ENCODE measurements at places on chromosomes 4 and X.

GRCh38 chrX:55451990-55452832 is at the start of gene MAGEH1:
Gene MAGEH1 (plus strand): TSS chrX:55452127. CDS start chrX:55452375, 248 bp downstream.
- peak; percentile 88 for DNase-seq

DNA sequence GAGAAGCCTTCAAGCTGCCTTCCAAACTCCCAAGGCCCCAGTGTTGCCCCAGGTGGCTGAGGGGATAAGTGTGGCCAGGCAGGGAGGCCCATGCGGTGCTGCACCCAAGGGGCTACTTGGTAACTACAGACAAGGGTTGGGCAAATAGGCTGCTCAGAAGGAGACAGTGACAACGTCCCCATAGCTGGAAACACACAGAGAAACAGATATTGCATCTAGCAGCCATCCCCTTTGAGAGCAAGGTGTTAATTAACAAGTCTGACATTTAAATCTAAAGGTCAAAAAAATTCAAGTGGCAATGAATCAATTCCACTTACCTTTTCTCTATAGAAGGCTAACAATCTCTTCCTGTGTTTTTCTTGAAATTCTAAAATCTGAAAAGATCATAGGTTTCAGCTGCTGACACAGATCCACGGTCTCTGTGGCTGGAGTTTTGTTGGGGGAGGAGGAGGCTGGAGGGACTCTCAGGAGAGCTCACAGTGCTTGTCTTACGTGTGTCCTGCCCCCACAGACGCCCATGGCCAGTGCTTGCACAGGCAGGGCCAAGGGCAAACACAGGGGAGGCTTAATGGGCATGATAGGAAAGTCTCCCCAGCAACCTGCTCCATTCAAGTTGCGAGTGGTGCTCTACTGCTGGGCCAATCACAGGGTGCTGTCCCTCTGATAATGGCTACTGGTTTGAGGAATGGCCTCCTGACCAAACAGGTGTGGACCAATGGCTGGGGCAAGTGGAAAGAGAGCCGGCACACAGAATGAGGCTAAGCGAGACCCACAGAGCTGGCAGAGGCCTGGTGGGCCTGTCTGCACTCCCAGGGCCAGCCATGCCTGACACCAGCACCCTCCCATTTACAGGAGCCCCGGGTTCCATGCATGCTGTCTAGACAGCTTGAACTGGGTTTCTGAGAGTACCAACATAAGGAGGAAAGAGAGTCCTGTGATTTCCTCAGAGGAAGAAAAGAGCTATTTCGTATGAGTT is 22.6 kb downstream of the RNF212 start:
- DNase-seq, result no peak

DNA sequence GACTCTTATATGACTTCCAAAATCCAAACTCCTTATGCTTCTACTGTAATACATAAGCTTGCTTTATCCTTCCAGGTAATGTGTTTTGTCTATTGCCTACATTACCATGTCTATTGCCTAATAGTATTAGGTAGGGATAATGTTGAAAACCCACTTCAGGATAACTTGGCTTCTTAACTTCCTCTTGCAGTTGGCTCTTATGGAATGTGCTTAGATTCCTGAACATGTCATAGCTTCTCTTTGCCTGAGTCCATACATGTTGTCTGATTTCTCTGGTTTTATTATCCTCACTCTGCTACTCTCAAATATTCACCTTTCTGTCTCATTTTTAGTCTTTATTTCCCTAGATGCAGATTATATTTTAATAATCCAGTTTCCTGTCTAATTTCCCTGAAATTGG is 599.9 kb downstream of the IL15 start:
- DNase-seq, result no peak

DNA sequence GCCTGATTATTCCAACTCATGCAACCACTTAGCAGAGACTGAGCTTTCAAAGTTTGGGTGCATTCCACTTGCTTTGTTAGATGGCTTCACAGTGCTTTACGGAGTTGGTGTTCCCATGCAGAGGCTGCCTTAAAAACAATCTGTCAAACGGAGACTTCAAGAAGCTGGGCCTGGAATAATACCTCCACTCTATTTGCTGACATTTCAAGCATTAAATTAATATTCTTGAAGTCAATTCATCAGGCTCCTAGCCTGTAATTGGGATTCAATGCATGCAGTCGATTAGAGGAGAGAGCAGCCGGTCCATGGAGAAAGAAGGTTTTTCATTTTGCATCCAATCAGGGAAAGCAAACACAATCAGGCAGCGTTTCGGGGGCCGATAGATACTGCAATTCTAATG is 314.7 kb upstream of the PRKX start:
- no peak for DNase-seq

DNA sequence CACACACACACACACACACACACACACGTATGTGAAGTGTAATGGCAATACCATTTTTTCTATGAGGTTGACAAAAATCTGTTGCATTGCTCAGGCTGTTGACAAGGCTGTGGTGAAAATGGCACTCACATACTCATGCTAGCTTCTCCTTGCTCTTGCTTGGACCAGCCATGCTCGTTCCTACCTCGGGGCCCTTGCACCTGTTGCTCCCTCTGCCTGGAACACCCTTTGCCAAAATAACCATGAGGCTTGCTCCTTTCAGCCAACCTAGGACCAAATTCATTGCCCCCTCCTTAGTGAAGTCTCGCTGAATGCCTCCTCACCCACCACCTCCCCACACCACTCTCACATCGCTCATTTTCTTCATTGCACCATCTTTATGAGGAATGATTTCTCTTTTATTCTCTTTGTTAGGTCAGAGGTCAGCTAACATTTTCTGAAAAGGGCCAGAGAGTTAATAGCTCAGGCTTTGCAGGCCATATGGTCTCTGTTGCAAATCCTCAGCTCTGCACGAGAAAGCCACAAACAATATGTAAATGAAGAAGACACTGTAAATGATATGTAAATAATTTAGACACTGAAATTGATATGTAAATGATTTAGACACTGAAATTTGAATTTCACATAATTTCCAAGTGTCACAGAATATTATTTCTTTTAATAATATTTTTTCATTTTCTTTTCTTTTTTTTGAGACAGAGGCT is 13.3 kb downstream of the SLC38A5 start:
- no peak for DNase-seq

- DNase-seq, result no peak
Measured at GRCh38 chrX:44239036-44239435, 104.4 kb downstream of the EFHC2 start.

Data from heart left ventricle (tissue), 16 donors.